ENCODE measurements at places on chromosomes 7 and 10. TPM values are rescaled to one million over a fixed set of nuclear protein-coding genes. Genes with fewer than 3 reads are reported as not detected.

DNA sequence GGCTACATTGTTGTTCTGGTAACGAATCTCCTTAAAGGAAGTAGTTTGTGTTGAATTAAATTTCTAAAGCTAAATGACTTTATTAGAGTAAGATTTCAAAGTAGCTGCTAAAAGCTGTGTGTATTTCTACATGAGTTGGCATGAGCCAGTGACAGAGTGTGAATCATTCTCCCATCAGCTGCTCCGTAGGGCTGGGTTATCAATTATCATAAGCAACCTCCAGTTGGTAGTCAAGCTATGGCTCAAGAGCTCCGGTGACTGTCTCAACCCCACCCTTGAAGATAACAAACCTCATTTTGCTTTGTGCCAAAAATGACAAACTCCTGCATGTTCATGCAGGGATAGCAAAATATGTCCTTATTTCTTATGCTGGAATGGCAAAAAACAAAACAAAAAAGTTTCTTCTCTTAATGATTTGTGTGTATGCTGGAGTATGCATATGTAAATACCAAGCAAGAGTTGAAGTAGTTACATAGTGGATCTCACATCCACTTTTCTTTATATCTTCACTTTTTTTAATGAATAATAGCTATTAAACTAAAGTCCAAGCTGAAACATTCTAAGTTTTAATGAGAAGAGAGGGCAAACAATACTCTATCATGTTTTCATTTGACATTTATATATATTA is 249.4 kb downstream of the CACNA2D1 start:
- no peak overlapping the region for H3K27ac ChIP-seq
- DNase-seq = no peak
- no peaks in the 10 kb centered on the region for H3K36me3 ChIP-seq
- H3K27me3 ChIP-seq = no peaks in the 10 kb centered on the region

- DNase-seq = no peak
- no peaks in the 10 kb centered on the region for H3K36me3 ChIP-seq
- H3K27me3 ChIP-seq = no peaks in the 10 kb centered on the region
- no peak overlapping the region for H3K27ac ChIP-seq
Measured at GRCh38 chr7:31529103-31529502, 15.2 kb downstream of the ITPRID1 start.

DNA sequence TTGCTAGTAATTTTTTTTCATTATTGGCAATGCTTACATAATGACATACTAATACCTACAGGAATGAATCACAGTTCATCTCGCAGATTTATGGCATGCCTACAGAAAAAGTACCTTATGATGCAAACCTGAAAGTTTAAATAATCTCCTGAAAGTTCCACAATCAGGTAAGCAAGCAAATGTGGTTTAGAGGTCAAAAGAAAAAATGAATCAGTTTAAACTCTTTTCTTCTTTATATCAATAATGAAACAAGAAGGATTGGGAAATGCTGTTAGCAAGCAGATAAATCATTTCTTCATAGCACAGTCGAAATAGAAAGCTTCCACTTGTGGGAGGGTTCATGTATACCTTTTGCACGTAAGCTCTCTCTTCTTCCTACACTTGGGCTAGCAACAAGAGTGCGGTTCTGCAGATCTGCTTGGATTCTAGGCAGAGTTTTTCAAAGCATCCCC is 53.7 kb upstream of the MTPN start:
- H3K4me3 ChIP-seq = no peak overlapping the region
- H3K27ac ChIP-seq = no peak overlapping the region
- no peaks in the 10 kb centered on the region for H3K27me3 ChIP-seq
- DNase-seq = no peak
- no peaks in the 10 kb centered on the region for H3K36me3 ChIP-seq

The VOPP1 gene
- polyA plus RNA-seq = 33.6 TPM

DNA sequence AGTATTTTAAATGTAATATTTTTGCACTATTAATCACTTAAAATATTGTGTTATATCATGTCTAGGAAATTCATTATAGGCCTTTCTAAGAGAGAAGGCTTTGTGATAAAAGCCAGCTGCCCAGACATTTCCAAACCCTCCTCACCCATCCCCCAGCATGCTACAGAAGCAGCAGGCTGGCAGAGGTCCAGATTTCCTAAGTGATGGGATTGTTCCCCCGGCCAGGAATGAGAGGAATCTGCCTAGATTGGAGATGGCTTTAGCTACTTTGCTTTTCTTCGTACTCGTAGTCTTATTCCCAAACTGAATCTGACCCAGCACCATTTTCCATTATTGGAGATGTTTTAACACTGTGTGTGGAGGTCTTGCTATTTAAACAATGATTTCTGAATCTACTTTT is 29.4 kb downstream of the CDK14 start:
- no peak overlapping the region for H3K27ac ChIP-seq
- H3K27me3 ChIP-seq = no peaks in the 10 kb centered on the region
- no peaks in the 10 kb centered on the region for H3K4me1 ChIP-seq
- H3K36me3 ChIP-seq = no peaks in the 10 kb centered on the region
- no peak for DNase-seq

The ANKRD1 gene
- not detected for polyA plus RNA-seq

The OR2A2 gene
- polyA plus RNA-seq = not detected

DNA sequence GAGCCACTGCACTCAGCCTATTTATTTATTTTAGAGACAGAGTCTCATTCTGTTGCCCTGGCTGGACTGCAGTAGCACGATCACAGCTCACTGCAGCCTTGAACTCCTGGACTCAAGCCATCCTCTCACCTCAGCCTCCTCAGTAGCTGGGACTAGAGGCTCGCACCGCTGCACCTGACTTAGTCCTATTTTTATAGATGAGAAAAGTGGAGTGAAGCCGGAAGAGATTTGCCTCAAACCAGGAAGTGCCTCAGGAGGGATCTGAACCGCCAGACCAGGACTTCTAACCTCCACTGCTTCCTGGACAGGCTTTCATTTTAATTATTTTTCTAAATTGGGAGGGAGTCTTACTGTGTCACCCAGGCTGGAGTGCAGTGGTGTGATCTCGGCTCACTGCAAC is 17.5 kb upstream of the CLIP2 start:
- H3K27me3 ChIP-seq = no peaks in the 10 kb centered on the region
- H3K4me3 ChIP-seq = no peak overlapping the region
- H3K4me1 ChIP-seq = no peaks in the 10 kb centered on the region

The FAM200A gene
- polyA plus RNA-seq = 7.6 TPM

The OPALIN gene
- not detected for polyA plus RNA-seq

GRCh38 chr10:97991871-97992270 is 38.5 kb downstream of the CRTAC1 start:
- no peaks in the 10 kb centered on the region for H3K27me3 ChIP-seq
- H3K4me3 ChIP-seq = no peak overlapping the region
- no peak for DNase-seq
- no peaks in the 10 kb centered on the region for H3K4me1 ChIP-seq
- H3K36me3 ChIP-seq = no peaks in the 10 kb centered on the region

GRCh38 chr7:32158076-32158475 is 87.9 kb upstream of the PDE1C start:
- no peaks in the 10 kb centered on the region for H3K36me3 ChIP-seq
- no peaks in the 10 kb centered on the region for H3K4me1 ChIP-seq
- no peak overlapping the region for H3K4me3 ChIP-seq
- no peak overlapping the region for H3K27ac ChIP-seq

GRCh38 chr10:100969187-100970075 is at the start of gene SEMA4G:
TSS of gene SEMA4G (plus strand) at chr10:100969504. CDS start at chr10:100972913, 3,409 bp downstream.
- peaks cover 12% of the 10 kb centered on the region for H3K4me1 ChIP-seq
- no peaks in the 10 kb centered on the region for H3K36me3 ChIP-seq
- H3K27me3 ChIP-seq = no peaks in the 10 kb centered on the region
- DNase-seq = peak; percentile 42
- H3K4me3 ChIP-seq = peak within 1 kb of the TSS; percentile 49

All from naive thymus-derived CD4-positive, alpha-beta T cell (primary cell).